Occipital lobe (tissue), 3 donors: ENCODE measurements at places on chromosomes 5 and 9. TPM values are rescaled to one million over a fixed set of nuclear protein-coding genes. Genes with fewer than 3 reads are reported as not detected.

PCDHB16 gene
- 4.5 TPM for total RNA-seq

FRMPD1 gene
- total RNA-seq, result 0.62 TPM

CD180 gene
- 0.47 TPM for total RNA-seq

PCDHAC2 gene
- 33.5 TPM for total RNA-seq

CCNI2 gene
- total RNA-seq, result 0.16 TPM
